Upper lobe of left lung (tissue), 6 donors: ENCODE measurements at places on chromosomes 7 and 10. TPM values are rescaled to one million over a fixed set of nuclear protein-coding genes. Genes with fewer than 3 reads are reported as not detected.

GRCh38 chr7:131655447-131655846, 99.0 kb upstream of the PODXL start:
- no peak for DNase-seq

DNA sequence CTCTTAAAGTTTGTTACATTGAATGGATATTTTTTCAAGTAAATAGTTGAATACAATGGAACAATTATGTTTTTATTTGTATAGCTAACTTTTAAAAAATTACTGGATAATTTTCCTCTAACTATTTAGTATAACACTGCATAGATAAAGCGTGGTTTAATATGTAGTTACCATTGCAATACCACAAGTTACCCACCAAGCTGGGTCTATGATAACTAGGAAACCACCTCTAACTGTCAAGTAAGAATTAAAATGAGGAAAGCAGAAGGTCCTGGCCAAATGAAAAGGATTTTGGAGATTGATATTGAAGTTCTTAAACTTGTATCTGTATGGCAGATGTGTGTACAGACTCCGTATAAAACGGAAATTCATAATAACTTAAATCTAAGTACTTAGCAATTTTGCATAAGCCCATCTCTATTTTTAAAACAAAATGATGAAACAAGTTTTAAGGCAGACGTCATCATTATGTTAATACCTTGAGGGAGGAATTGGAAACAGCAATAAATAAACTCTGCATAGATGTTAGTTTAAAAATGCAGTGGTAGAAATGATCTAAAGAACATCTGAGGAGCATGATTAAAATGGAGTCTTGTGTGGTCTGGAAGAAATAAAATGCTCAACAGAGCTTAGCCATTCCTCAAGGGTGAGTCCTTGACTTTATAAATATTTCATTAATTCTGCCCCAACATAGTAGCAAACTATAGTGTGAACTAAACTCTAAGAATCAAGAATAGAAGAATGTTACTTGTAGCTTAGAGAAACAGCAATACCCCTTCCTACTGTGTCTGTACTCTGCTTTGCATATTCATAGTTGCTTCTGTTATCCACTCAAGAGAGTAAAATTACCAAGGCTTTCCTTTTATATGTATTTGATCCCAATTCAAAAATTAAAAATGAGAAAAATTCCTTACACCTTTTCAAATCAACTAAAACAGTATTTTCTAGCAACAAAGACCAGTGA, 206.4 kb upstream of the FERD3L start:
- DNase-seq = no peak

The HGF gene
- 11.4 TPM for total RNA-seq

DNA sequence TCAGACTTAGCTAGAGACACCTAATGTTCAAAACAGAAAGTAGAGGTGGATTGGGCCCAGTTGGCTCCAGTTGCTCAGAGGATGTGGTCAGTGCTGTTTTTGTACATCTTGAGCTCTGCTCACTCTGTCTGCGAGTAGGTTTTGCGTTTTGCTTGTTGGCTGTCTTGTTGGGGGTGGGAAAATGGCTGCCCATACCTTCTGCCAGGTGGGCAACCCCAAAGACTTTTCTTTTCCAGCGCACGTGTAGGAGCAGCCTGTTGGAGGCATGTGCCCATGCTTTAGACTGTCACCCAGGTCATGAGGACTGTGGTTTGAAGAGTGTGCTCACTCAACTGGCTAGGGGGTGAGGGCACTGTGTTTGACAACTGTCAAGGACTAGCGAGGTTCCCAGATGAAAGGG, 73.9 kb downstream of the KAT6B start:
- no peak for DNase-seq

The NUDT13 gene
- 1.0 TPM for total RNA-seq

The KCNH2 gene
- total RNA-seq = 0.59 TPM

DNA sequence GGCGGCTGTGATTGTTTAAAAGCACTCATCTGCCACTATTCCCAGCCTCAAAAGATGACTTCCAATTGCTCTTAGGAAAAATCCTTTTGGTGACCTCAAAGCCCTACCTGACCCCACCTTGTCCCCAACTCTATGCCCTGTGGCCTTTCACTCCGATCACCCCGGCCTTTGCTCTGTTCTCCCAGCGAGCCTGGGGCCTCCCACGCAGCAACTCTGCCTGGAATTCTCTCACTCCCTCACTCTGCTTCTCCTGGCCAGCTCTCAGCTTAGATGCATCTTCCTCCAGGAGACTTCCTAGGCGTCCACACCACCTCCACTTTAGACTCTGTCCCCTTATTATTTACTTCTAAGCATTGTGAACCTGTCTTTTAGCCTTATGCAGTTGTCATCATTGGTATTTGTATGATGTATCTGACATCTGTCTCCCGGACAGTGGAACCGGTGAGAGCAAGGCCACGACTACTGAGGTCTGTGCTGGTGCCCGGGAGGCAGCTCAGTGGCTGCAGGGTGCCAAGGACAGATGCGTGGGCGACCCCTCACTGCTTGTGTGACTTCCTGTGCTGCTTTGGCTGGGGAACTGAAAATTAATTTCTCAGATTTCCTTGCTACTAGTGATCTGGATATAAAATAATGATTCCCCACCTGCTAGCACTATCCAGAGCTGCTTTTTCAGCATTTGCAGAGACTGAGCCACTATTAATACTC, 63.0 kb downstream of the PIP4K2A start:
- DNase-seq = peak; percentile 41

DNA sequence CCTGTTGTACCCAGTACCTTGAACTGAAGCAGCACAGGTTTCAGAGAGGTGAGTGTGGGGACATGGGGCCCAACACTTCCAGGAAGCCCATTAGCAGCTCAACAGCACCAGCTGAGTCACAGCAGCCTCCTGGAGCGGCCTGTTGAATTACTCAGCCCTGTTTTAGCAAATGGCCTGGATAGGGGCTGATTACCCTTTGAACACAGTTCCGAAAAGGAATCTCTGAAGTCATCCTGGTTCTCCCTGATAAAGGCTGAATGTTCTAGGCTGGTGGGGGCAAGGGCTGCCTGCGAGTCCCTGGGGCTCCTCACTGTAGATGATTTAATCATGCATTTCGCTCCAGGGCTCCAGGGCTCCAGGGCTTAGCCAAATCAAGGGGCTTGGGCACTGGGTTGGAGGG, 287.5 kb downstream of the GRID1 start:
- no peak for DNase-seq

The ZP3 gene
- total RNA-seq = 1.1 TPM

The SPDYE16 gene
- 0.24 TPM for total RNA-seq

The IFIT1B gene
- 0.20 TPM for total RNA-seq

The CAMK1D gene
- 6.2 TPM for total RNA-seq

DNA sequence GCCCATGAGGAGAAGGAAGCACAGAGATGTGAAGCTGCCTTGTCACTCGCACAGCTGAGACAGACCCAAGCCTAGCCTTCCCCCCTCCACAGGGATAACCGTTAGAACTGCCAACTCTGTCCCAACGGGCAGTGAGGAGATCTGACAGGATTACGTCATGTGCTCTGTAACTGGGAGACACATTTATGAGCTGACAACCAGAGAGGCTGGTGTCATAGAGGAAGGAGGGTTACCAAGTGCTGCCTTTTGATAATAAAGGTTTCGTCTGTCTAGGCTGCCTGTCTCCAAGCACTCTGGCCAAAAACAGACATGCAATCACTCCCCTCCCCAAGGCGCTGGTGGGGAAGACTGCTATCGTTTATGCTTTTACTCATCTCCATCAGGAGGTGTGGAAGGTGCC, 165.9 kb downstream of the PLXNA4 start:
- no peak for DNase-seq

The FAM25A gene
- total RNA-seq = not detected

- DNase-seq = no peak
Measured at GRCh38 chr10:62815381-62816075, 638 bp downstream of the EGR2 start.

GRCh38 chr7:84145892-84146291, 48.7 kb downstream of the SEMA3A start:
- DNase-seq = no peak

The PPP1R3C gene
- total RNA-seq = 10.2 TPM

GRCh38 chr7:98334081-98334480, 52.6 kb downstream of the BRI3 start:
- DNase-seq = no peak

The FXYD4 gene
- total RNA-seq = not detected

The PIK3AP1 gene
- 64.8 TPM for total RNA-seq

DNA sequence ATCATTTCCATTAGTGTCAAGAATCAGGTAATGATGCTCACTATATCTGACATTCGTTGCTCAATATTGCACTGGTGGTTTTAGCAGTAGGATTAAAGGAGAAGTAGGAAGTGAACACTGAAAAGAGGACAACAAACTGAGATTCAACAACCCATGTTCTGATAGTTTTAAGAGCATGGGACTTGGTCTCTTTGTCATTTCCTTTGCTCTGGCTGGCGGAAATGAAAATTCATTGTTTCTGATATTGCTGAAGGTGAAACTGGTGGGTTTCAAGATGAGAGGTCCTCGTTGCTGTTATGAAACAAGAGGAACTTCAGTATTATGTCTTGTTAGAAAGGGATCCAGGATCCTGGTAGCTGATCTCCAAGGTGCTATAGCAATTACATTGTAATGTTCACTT, 129.0 kb downstream of the DNAH11 start:
- no peak for DNase-seq

DNA sequence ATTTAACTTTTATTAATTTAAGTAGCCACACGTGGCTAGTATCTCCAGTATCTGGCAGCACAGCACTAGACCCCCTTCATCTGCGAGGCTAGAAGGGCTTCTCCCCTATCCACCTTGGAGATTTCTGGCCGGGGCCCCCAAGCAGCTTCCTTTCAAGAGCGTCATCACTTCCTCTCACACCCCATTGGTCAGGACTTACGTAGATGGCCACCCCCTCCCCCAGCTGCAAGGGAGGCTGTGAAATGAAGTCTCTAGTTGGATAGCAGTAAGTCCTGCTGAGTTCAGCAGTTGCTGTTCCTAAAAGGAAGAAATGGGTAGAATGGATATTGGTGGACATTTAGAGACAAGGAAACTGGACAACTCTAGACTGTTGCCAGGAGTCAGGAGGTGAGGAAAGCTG, 33.8 kb upstream of the COMTD1 start:
- DNase-seq = no peak

- DNase-seq = no peak
Measured at GRCh38 chr7:141954334-141954733, 7.6 kb upstream of the CLEC5A start.

GRCh38 chr10:85137253-85137652, 808.9 kb downstream of the CCSER2 start:
- no peak for DNase-seq

- DNase-seq = no peak
Measured at GRCh38 chr10:3813986-3814837, 29.2 kb upstream of the KLF6 start.

The SPDYE18 gene
- total RNA-seq = 0.98 TPM

DNA sequence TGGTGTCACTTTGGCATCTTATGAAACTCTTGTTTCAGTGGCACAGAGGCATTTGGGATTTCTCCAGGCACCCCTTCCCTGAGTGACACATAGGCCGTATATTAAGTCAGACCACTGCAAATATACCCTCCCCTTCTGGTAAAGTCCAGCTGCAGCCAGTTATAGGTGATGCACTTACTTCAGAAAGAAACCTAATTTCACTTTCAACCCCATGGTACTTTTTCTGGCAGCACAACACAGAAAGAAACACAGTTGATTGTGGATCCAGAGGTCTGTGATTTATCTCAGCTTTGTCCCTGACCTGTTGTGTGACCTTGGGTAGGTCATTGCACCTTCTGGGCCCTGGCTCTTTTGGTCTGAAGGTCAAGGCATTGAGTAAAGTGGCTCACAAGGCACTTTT, 173.2 kb downstream of the BUB3 start:
- no peak for DNase-seq

DNA sequence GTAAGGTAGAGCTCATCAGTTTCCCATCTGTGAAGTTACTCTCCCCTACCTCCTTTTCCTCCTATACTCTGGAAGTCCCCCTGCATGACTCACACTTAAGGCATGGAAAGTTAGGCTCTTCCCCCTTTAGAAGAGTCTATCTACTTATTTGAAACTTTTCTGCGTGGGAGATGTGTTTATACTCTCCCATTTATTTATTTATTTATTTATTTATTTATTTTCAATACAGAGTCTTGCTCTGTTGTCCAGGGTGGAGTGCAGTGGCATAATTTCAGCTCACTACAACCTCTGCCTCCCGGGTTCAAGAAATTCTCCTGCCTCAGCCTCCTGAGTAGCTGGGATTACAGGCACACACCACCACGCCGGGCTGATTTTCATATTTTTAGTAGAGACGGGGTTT, 107.5 kb upstream of the JCAD start:
- no peak for DNase-seq

DNA sequence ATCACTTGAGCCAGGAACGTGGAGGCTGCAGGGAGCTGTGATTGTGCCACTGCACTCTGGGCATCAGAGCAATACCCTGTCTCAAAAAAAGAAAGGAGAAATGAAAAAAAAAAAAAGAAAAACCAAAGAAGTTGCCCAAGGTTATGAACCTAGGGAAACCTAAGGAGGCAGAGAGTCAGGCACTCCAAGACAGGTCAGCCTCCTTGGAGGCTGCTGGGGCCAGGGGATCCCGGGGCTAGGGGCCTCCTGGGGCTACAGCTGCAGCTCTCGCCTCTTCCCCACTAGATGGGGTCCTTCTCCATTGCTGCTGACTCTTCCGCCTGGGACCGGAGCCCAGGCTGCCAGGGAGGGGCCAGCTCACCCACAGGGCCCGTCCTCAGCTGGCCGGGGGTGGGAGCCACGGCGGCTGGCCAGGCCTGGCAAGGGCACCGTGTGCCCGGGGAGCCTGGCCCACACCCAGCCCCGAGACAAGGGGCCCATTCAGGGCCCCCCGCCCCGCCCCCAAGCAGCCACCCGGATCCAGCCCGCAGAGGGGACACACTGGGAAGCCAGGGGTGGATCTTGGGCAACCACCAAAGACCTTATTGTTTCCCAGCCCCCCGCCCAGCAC, 1.7 kb upstream of the SPACDR start:
- DNase-seq = peak; percentile 84

The SEMA3D gene
- 3.5 TPM for total RNA-seq

GRCh38 chr10:130746311-130746710, 565.2 kb downstream of the TCERG1L start:
- no peak for DNase-seq

The LIPF gene
- total RNA-seq = not detected

DNA sequence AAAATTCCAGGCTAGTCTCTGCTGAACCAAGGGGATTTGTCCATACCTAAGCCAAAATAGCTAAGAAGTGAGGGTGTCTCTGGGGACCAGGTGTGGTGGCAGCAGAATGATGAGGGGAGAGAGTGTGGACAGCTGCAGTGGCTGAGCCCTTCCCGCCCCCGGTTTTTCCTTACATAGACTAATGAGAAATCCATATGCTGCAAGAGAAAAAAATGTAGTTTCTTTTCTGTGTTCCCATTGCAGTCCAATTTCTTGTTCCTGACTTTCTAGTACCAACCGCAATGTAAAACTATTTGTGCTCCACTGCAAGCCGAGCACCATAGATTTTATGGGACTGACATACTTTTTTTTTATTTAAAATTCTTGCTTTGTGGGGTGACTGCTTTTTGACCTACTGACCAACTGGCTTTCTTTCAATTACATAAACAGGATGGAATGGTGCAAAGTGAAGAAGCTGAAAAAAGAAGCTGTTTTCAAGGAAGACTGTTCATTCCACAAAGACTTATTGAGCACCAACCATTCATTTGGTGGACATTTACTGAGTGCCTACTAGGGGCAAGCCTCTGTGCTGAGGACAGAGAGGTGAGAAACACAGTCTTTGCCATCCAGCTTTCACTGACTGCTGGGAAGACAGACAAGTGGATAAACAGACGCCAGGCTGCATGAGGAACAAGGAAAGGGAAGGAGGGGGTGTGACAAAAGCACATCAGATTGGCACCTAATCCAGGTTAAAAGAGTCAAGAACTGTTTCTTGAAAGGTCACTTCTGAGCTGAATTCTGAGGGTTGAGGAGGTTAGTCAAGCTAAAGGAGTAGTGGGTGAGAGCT, 9.8 kb downstream of the CEP41 start:
- no peak for DNase-seq
